Posterior cingulate gyrus (tissue), 11 donors: ENCODE measurements at places on chromosomes 4 and X.

DNA sequence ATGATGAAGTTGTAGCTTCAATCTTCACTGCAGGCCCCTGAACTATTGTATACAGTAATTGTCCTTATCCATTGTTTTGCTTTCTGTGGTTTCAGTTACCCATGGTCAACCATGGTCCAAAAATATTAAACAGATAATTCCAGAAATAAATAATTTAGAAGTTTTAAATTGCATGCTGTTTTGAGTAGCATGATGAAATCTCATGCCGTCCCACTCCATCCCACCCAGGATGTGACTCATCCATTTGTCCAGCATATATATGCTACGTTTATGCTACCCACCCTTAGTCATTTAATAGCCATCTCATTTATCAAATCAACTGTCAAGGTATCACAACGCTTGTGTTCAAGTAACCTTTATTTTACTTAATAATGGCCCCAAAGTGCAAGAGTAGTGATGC lies 34.5 kb downstream of the IQCM start:
- no peak for DNase-seq

DNA sequence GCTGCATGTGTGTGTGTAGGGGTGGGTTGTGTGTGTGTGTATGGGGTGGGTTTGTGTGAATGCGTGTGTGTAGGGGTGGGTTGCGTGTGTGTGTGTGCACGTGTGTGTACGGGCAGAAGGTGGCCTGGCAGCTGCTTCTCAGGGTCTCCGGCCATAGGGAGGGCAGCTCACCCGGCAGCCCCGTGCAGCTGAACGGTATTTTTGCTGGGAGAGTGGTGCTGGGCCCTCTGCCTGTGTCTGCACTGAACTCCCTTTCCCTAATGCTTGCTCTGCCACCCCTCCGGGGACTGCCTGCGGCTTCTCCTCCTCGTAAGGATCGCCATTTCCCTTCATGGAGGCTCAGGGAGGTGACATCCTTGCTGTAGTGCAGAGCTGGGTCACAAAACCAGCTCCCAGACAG lies 30.2 kb downstream of the WFS1 start:
- no peak for DNase-seq

DNA sequence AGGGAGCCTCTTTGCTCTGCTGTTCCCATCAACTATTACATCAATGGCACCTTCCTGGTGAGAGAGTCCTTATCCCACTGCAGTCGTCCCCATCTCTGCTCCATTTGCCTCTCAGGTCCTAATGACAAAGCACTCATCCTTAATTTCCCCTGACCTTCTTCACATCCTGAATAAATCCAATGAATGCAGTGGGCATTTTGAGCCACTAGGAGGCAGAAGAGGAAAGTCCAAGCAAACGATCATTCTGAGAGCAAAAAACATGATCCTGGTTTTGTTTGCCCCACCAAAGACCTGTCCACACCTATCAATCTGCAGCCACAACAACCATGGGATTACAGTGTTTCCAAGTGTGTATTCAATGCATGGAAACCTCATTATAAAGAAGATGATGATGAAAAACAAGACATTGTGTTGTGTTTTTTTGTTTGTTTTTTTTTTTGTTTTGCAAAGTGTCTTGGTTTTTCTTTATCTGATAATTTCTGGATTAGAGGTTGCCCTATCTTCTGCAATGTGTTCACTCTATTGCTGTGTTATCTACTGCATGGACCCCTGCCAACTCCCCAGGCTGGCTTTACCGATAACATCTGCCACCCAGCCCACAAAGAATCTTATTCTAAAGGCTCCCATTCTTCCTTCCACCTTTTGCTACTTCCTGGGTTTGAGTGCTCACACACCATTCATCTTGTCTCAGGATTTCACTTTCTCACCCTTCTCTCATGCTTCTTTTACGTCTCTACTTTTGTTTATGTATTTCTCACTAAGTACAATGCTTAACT lies 207.2 kb downstream of the NLGN4X start:
- DNase-seq: no peak

DNA sequence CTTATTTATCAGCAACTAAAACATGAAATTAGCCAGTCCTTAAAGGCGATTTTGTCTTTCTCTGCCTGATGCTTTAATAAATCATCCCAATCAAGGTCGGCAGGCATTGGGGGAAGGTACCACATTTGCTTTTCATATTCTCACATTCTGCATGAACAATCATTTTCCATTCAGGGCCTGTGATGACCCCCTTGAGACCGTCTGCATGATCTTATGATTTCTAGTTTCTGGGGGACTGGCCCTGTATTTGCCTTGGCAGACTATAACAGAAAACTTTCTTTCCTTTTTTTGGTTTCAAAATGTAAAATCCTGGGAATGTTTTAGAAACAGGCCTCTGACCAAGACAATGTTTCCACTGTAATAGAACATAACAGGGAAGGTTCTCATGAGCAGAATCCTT lies 296.8 kb downstream of the IDS start:
- no peak for DNase-seq
